ENCODE measurements at places on chromosomes 4 and X. TPM values are rescaled to one million over a fixed set of nuclear protein-coding genes. Genes with fewer than 3 reads are reported as not detected.

- H3K4me1 ChIP-seq: no peaks in the 10 kb centered on the region
- H3K4me3 ChIP-seq: no peak overlapping the region
- H3K27ac ChIP-seq: no peak overlapping the region
- H3K36me3 ChIP-seq: peaks cover 11% of the 10 kb centered on the region
These were observed 57.6 kb downstream of the CCDC160 start for GRCh38 chrX:134294548-134294947.

- no peaks in the 10 kb centered on the region for H3K36me3 ChIP-seq
- no peak for DNase-seq
- no peak overlapping the region for H3K27ac ChIP-seq
- no peak overlapping the region for H3K4me3 ChIP-seq
These were observed 42.7 kb upstream of the ZCCHC12 start for GRCh38 chrX:118780911-118781310.

GRCh38 chr4:144409525-144409924, 236.4 kb upstream of the HHIP start:
- no peak overlapping the region for H3K27ac ChIP-seq
- H3K4me3 ChIP-seq: no peak overlapping the region
- no peaks in the 10 kb centered on the region for H3K27me3 ChIP-seq
- DNase-seq: no peak
- no peaks in the 10 kb centered on the region for H3K36me3 ChIP-seq
- no peaks in the 10 kb centered on the region for H3K4me1 ChIP-seq

SPATA4 gene
- not detected for total RNA-seq

- H3K27ac ChIP-seq: no peak overlapping the region
- H3K36me3 ChIP-seq: no peaks in the 10 kb centered on the region
- no peak overlapping the region for H3K4me3 ChIP-seq
- no peak for DNase-seq
- no peaks in the 10 kb centered on the region for H3K4me1 ChIP-seq
These were observed 163.2 kb downstream of the KDM6A start for GRCh38 chrX:45036161-45036560.

USP11 gene
- 49.2 TPM for total RNA-seq

GRCh38 chr4:68360231-68360968, 10.5 kb upstream of the YTHDC1 start:
- H3K27ac ChIP-seq: no peak overlapping the region
- peaks cover 4% of the 10 kb centered on the region for H3K4me1 ChIP-seq
- no peaks in the 10 kb centered on the region for H3K36me3 ChIP-seq
- DNase-seq: no peak
- no peak overlapping the region for H3K4me3 ChIP-seq
- H3K27me3 ChIP-seq: peaks cover 10% of the 10 kb centered on the region

- no peak for DNase-seq
- H3K27ac ChIP-seq: no peak overlapping the region
- peaks cover 3% of the 10 kb centered on the region for H3K36me3 ChIP-seq
- no peaks in the 10 kb centered on the region for H3K4me1 ChIP-seq
- H3K4me3 ChIP-seq: no peak overlapping the region
- H3K27me3 ChIP-seq: no peaks in the 10 kb centered on the region
These were observed 275.8 kb upstream of the CPEB2 start for GRCh38 chr4:14726441-14726840.

DNA sequence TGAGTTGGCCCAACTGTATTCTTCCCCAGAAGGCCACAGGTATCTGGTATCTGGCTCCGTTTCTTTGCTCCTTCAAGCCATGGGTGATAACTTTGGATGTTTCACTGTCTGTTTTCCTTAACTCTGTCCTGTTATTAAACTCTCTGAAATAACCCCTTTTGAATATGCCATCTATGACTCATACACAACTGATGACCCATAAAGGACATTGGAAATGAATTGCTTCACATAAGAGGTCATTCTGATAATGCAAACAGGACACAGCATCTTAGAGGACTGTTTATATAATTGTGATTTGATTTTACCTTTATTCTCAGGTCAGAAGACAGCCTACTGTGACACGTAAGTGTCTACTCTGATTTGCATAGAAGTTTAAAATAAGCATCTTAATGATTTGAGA, 227.7 kb downstream of the VEGFC start:
- H3K27me3 ChIP-seq: no peaks in the 10 kb centered on the region
- no peak for DNase-seq
- no peak overlapping the region for H3K27ac ChIP-seq
- H3K4me1 ChIP-seq: no peaks in the 10 kb centered on the region

DNA sequence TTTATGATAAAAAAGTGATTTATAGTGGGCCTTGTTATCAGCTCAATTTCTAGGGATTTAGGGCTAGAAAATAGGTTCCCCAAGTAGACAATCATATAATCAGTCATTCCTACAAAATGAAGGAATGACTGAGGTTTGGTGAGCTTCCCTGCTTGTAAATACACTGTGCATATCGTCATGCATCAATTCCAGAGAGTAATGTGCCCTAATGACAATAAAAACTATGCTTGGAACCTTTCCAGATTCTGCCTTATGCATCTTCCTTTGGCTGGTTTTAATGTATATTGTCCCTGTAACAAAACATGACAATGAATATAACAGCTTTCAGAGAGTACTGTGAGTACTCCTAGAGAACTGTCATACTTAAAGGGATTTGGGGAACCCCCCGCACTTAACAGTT, 1310.9 kb downstream of the PCDH7 start:
- no peaks in the 10 kb centered on the region for H3K27me3 ChIP-seq
- no peak for DNase-seq
- no peaks in the 10 kb centered on the region for H3K4me1 ChIP-seq
- H3K36me3 ChIP-seq: peaks cover 5% of the 10 kb centered on the region
- H3K27ac ChIP-seq: no peak overlapping the region

Data from natural killer cell treated with Interleukin-12 subunit alpha and Interleukin-12 subunit beta and Interleukin-15 and Interleukin-18, amount 100 ng/mL, for 72 hours (primary cell).